ENCODE measurements at places on chromosomes 3 and 15.

DNA sequence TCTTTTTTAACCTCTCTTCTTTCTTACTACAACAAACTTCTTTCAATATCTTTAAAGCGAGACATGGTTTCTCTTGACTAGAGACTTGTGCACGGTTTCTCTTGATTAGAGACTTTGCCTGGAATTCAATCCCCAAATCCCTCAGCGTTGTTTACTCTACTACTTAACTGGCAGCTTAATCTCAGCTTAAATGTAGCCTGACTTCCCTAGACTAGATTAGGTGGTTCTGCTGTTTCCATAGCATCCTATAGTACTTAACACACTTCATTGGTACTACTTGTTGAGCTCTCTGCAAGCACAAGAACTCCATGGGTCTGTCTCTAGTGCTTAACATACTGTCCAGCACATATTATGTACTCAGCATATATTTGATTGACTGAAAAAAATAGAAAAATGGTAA, 168.2 kb upstream of the GPR149 start:
- DNase-seq: no peak

DNA sequence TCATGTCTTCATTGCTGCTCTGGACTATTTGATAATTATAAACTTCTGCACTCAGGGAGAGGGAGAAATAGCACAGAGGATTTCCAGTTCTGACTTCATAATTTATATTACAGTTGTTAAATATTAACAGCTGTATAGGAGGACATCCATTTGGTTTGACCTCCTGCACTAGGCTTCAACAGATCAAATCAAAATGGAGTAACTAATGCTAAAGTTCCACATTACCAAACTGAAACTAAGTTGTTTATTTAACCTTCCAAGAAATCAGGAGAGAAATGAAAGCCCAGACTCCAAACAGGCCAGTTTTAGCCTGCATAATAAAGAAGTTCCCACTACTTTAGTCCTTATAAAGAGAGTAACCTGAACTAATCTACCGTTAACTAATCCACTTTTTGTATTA, 4.6 kb downstream of the PLSCR2 start:
- no peak for DNase-seq

- no peak for DNase-seq
Observed at GRCh38 chr3:130979117-130979516, 47.5 kb downstream of the ASTE1 start.

DNA sequence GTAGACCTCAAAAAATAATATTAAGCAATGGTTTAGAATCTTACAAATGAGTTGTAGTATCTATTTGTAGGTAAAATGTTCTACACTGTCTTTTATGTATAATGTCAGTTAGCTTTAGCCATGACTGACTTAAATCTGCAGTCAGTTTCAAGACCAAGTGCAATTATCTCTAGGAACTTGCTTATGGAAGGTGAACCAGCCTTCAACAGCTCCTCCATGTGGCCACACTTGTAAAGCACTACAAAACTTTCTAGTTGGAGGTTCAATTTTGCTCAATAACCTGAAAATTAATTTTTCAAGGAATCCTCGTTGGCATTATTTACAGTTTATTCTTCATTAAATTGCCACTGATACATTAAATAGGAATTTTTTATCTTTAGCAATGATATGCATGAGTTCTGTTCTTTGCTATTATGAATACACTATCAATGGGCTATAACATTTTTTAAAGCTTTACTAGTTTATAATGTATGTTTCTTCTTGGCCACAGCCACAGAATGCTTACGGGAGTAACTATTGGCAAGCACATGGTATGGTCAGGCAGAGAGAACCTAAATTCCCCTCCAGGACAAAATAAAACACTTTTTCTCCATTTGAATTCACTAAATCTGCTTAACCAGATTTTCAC, 315.3 kb upstream of the UBE2E2 start:
- DNase-seq: peak; percentile 1

GRCh38 chr3:55519019-55519418, 31.9 kb upstream of the WNT5A start:
- no peak for DNase-seq

DNA sequence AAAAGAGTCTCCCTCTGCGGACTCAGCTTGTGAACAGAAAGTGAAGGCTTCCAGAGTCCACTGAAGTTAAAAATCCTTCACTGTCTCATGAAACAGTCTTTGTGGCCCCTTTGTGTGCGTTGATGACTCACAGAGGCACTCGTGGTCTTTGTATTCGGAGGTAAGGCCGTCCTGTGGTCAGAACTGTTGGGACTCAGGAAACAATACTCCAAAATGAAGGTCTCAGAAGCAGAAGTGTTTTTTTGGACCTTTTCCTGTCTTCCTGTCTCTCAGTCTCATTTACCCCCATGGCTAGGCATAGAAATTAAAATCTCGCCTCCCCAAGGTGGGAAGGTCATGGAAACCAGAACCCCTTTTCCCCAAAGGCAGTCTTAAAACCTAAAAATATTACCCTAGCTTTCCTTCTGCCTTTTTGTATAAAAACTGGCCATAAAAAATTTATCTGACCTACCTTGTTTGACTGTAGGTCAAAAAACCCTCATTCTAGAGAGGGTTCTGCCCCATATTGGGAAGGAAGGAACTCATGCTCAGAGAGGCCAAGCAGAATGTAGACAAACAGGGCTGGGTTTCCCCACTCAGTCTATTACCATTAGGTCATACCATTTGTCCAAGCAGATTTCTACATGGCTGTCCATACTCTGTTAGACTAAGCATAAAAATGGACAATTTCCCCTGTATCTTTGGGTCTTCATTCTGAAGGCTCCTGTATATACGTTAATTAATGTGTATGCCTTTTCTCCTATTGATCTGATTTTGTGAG, 19.1 kb upstream of the EPB42 start:
- peak; percentile 59 for DNase-seq

DNA sequence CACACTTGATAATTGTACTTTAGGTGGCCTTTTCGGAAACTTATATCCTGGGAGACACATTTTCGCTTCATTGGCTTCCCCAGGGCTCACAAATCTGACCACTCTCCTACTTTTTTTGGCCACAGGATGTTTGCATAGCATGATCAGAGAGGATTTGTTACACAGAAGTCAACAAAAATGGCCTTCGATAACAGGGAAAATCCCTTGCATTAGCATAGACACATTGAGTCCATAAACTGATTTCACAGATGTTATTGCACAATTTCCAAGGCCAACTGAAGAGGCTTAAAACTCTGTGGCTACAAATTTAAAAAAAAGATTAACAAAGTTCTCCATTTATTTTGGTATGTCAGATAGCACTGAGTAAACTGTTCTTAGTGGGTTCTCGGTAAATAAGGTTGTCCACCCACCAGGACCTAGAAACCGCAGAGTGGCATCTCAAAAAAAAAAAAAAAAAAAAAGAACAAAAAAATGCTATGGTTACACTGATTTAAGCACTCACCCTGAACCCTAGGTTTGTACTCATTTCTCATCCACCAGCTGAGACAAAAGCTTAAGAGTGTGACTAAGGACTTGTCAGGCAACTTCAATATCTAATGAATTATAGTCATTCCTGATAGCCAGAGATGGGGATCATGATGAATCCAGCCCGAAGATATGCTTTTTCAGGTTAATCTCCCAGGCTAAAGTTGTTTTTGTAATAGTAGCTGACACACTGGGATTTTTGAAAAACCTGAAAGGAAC, 188.9 kb upstream of the SYNPR start:
- no peak for DNase-seq

GRCh38 chr3:10185804-10186762, 21.4 kb downstream of the IRAK2 start:
- peak; percentile 48 for DNase-seq

DNA sequence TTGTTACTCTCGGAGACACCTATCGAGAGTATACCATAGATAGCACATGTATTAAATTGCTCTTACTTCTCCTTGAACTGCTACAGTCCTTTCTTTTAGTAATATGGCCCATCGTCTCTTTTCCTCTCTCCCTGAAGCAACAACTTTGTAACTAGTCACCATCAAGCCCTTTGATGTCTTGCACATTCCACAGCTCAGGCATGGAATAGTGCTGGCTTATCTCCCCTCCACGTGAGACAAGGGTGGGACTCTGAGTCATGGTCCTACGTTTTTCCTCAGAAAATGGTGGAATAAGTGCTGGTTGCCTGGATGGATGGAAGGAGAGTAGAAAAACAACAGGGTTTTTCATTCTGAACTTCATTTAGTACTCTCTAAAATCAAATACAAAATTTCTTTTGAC, 163.3 kb upstream of the MBNL1 start:
- no peak for DNase-seq

DNA sequence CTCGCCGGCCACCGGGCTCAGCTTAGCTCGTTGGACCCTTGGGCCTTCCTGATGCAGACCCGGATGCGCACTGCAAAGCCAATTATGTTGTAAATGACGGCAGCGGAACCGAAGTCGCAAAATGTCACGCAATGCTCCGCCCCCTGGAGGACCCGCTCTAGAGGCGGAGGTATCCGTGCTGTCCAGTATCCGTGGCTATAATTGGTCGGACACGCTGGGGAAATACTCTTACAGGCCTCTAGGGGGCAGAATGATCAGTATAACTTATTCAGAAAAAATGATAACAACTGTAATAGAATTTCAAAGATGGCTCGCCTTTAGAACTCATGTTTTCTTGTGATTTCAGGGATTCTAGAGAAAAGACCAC, at the start of gene PRR23B:
Gene PRR23B, minus strand, starts transcription at position 59 of the 367 bp plus-strand sequence. CDS start 265 bp downstream, outside the sequence.
- DNase-seq: peak; percentile 3

DNA sequence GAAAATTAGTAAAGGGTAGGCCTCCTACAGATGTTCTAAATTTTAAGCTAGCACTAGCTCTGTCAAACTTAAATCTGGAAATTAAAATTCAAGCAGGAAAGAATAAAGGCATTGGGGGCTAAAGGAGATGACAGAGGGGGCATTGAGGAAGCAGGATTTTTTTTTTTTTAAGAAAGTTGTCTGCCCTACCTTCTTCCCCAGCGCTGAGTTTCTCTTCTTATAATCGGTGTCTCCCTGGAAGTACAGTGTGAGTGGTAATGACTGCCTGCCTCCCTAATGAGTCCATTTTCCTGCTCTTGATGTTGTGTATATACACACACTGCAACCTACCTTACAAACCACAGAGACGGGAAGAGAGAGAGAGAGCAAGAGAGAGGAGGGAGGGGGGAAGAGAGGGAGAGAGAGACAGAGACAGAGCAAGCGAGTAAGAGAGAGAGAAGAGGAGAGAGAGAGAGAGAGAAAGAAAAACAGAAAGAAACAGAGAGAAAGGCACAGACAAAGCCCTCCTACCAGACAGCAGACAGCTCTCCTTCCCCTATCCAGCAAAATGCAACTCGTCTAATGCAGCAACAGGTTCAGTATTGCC, 47.0 kb downstream of the ZBTB20 start:
- DNase-seq: peak; percentile 60

GRCh38 chr3:125186261-125186787, 26.2 kb downstream of the SLC12A8 start:
- no peak for DNase-seq

- no peak for DNase-seq
Observed at GRCh38 chr3:85316252-85316651, 357.5 kb downstream of the CADM2 start.

DNA sequence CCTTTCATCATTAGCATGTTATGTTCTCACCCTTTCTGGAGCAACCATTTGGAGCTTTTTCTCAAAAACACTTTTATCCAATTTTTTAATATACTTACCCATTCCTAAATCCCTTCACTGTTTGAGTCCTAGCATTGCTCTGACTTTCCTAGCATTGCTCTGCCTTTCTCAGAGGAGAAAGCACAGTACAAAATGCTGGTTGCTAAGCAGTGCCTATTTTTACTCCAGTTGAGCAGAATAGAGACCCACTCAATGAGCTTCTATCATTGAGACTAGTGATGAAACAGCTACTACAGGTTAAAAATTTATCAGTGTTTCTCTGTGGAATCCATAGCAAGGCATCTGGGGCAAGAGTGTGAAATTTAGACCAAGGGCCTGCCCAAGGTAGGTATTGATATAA, 21.8 kb upstream of the IL1RAP start:
- no peak for DNase-seq

DNA sequence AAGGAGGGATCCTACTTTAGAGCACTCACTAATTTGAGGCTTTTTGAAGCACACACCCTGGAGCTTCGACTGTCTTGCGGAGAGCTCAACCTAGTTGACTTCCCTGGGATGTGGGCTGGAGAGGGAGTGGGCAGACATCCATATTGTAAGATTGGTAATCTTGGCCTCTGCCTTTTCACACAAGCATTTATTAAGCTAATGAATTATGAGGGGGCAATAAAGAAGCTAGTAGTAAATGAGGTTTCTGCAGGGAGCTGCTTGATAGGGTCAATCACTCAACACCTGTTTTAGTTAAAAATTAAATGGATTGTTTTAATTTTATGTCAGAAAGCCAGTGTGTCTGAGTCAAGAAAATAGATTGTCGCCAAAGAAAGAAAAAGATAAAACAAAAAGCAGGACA, 76.3 kb downstream of the PDZRN3 start:
- no peak for DNase-seq
